NCI-H748 treated with DMSO at 0.1 percent for 48 hours (cell line): ENCODE measurements at places on chromosomes 7 and 10.

- DNase-seq, result no peak
Measured at GRCh38 chr7:42549866-42550485, 313.0 kb upstream of the GLI3 start.

DNA sequence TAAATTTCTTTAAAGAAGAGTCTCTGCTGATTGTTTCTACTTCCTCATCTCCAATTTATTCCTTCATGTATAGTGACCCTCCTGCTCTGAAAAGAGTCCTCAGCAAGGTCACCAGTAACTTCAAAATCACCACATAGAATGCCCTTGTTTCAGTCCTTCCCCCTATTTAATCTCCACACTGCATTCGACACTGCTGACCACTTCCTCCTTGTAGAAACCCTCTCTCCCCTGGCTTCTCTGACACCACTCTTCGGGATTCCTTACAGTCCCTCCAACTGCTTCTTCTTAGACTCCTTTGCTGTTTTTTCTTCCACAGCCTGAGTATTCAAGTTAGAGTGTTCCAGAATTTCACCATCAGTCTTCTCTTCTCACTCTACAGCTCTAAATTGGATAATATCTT, 89.5 kb downstream of the VPS41 start:
- DNase-seq, result no peak

- DNase-seq, result no peak
Measured at GRCh38 chr7:103912891-103913605, 76.4 kb downstream of the RELN start.

GRCh38 chr7:131381069-131381838, 53.6 kb downstream of the MKLN1 start:
- DNase-seq, result no peak

DNA sequence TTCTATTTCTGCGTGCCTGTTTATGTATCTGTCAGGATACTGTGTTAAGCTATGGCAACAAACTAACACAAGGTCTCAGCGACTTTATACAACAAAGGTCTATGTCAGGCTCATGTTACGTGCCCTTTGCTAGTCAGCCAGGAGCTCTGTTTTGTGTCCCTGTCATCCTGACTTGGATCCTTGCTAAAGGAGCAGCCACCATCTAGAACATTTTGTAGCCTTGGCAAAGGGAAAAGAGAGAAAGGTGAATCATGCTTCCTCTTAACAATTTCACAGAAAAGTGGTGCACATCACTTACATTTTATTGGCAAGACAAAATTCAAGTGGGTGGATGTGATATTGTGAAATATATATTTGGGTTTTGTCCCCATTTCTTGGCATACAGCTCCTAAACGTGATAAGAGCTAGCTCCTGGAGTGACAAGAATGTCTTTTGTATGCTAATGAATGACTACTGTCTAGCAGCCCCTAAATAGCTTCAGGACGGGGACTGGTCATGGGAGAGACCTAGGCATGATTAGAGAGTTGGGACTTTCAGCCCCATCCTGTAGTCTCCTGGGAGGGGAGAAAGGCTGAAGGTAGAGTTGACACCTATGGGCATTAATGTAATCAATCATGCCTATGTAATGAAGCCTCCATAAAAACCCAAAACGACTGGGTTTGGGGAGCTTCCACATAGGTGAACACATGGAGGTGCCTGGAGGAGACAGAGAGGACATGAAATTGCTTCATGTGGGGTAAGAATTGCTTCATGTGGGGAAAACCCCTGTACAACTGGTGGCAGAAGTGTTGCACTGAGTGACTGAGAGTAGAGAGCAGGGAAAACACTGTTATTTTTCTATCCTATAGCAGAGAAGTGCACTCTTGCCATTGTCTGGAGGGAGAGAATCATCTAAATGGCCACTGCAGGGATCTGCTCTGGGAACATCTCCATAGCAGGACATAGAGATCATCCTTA, 33.0 kb downstream of the MRPL32 start:
- DNase-seq, result no peak

- DNase-seq, result no peak
Measured at GRCh38 chr7:48634116-48634632, 290.2 kb upstream of the CDC14C start.

DNA sequence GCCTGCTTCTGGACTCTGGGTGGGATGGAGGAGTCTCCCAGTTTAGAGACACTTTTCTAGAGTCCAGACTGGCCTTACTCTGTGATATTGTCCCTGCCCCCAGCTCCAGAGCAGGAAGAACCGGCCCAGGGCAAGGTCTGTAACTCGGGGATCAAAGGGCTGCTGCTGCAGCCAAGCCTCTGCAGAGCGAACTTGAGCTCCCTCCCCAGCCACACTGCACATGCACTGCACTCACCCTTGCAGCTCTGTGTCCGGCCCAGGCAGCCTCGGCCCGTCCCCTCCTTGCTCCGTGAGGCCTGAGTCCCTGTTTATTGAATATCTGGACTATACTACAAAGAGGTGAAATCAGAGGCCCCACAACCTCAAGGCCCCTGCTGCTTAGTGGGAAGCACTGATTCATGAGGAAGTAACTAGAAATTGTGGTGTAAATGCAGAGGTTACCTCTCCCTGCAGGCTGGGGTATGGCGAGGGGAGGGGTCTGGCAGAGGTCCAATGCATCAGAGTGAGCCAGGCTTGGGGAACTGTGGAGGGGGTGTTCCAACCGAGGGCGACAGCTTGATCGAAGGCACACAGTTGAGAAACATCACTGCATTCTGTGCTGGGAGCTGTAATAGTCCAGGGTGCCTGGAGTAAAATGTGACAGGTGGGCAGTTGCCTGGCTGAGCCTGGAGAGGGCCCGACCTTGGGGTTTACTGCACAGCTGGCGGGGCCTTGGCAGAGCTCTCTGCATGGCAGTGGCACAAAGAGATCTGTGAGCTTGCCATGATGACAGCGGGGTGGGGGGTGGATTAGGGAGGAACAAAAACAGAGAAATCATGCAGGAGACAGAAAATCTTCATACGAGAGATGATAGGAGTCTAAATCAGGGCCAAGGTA, 49.1 kb downstream of the AOC1 start:
- DNase-seq, result no peak

- no peak for DNase-seq
Measured at GRCh38 chr7:2814946-2815874, 28.9 kb downstream of the GNA12 start.

DNA sequence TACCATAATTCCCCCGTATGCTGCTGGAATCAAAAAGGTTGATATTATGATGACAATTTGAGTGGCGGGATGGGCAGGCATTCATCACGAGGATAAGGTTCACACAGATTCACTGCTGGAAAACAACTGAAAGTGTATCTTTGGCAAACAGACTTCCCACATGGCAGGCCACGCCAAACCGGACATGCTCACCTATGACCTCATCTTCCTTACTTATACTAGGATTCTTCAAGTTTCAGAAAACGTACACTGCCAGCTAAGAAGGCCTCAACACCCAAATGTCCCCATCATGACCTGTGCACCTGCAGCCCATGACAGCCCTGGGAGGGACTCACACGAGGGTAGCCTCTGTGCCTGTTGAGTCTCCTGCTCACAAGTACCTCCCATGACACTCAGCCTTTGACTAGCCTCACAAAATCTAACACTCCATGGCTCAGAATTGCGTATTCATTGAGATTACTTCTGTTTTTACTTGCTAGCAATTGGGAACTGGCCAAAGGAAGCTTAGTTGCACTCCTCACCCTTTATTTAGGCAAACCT, 259.0 kb upstream of the GHITM start:
- DNase-seq, result no peak

DNA sequence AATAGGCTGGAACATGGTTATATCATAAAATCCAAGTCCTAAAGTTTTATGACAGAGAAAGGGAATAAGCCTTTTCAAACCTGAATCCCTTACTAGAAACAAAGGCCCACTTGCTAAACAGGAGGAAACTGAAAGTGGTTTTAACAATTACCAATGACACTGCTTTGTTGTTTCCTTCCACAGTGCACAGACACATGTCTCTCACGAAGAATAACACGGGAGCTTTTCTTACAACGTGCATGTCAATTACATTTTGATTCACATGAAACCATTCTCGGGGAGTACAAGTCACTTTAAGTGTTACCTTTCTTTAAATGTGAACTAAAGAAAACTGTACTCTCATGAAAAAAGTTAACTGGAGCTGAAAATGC, 1.4 kb downstream of the MRPS33 start:
- no peak for DNase-seq

DNA sequence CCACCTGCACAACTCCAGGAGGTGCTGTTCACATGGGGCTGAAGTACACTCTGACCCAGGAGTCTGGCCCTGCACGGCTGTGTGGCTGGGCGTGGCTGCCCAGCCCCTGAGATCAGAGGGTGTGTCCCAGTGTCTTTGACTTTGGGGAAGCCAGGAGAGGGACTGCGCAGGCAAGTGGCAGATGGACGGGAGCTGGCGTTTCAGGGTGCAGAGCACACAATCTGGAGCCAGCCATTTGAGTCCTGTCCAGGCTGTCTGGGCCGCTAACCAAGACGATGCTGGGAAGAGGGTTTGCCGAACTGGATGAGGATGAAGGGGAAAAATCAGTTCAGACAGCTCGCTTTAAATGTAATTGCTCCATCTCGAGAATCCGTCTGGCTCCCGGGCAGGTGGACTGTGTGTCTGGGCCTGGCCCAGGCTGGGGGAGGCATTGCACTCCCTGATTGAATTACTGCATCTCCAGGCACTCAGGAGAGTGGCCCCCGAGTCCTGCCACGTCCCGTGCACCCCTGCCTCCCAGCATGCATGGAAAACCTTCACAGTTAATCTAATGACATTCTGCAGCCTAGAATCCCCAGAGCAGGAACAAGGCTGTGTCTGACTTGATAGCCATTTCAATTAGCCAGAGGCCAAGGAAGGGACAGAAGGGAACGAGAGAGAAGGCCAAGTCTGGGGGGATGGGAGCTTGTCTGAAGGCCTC, 120.8 kb upstream of the NANOS1 start:
- no peak for DNase-seq

GRCh38 chr7:141160246-141160860, 86.5 kb downstream of the TMEM178B start:
- no peak for DNase-seq
